ENCODE measurements at places on chromosomes 3 and 15. TPM values are rescaled to one million over a fixed set of nuclear protein-coding genes. Genes with fewer than 3 reads are reported as not detected.

SLC27A2 gene
- 2.9 TPM for total RNA-seq

MAGEF1 gene
- total RNA-seq = 34.8 TPM

CELSR3 gene
- total RNA-seq = 0.93 TPM

TGM4 gene
- total RNA-seq = not detected

ANXA2 gene
- total RNA-seq = 1,567 TPM

CLDN18 gene
- total RNA-seq = 66.8 TPM

ATP2B2 gene
- total RNA-seq = not detected
